Neural progenitor cell (in vitro differentiated cells): ENCODE measurements at places on chromosomes 4 and X. TPM values are rescaled to one million over a fixed set of nuclear protein-coding genes. Genes with fewer than 3 reads are reported as not detected.

- DNase-seq: no peak
These were observed 119.5 kb downstream of the GPC3 start for GRCh38 chrX:133865761-133866471.

GRCh38 chr4:1232661-1233621, 16.0 kb downstream of the CTBP1 start:
- DNase-seq: peak; percentile 26

DNA sequence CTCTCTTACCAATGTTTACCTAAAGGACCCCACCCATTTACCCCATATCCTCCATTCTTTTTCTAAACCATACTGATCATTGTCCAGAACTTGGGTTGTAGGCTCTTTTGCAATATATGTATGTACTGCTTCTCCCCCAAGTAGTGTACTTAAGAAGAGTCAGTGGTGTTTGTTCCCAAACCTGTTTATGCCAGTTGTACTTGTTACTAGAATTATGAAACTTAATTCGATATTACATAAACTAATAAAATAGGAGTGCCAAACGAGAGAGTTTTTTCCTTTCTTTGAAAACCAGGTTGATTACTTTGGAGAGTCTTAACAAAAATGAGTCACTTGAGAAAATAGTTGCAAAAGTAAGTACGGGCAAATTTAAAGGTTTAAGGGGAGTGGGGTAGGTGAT, 96.3 kb downstream of the GEMIN8 start:
- no peak for DNase-seq

GRCh38 chr4:123121241-123121907, 199.0 kb upstream of the NUDT6 start:
- DNase-seq: no peak

GRCh38 chr4:95045429-95045828, 287.7 kb downstream of the BMPR1B start:
- no peak for DNase-seq

DNA sequence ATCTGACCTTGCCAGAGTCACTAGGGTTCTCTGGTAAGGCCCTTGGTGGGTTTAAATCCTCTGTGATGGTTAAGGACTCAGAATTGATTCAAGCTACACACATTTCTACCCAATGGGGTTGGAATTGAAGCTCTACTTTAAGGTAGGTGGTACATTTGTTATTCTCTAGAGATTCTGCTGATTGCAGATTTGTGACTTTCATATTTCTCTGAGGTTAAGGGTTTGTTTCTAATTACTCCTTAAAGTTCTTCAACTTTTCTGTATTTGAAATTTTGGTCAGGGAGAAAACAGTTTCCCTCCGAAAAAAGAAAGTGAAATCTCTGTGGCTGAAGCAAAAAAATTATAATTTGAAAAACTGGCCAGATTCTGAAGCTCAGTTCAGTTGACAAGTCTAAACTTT, 25.8 kb upstream of the USP46 start:
- no peak for DNase-seq

DNA sequence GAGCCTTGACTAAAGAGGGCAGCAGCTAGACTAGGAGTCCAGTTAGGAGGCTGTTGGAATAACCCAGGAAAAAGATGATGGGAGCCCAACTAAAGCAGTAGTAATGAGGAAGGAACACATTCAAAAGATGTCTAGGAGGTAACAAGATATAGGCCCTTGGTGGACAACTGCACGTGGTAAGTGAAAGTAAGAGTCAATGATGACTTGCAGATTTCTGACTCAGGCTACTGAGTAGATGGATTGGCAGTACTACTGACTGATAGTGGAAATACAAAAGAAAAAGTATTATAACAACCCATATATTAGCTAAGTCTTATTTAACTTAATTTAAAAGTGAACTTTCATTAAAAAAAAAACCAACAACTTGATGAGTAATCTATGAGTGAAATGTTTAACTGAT, 74.0 kb downstream of the PAK3 start:
- no peak for DNase-seq

PDGFRA gene
- 1.8 and 2.1 TPM in 2 replicates for total RNA-seq

GBA3 gene
- total RNA-seq: not detected in 2 replicates

TLL1 gene
- 0.22 TPM in 1 of 2 replicates, not detected in the other for total RNA-seq

NLGN4X gene
- total RNA-seq: 10.1 and 17.6 TPM in 2 replicates

XIAP gene
- total RNA-seq: 26.7 and 44.6 TPM in 2 replicates

LAMP2 gene
- total RNA-seq: 20.4 and 29.6 TPM in 2 replicates
